M059J (cell line): ENCODE measurements at places on chromosomes 11 and 22. TPM values are rescaled to one million over a fixed set of nuclear protein-coding genes. Genes with fewer than 3 reads are reported as not detected.

KRTAP5-11 gene
- not detected in 2 replicates for total RNA-seq

KIF18A gene
- 36.2 and 43.7 TPM in 2 replicates for total RNA-seq

UBQLN3 gene
- not detected in 2 replicates for total RNA-seq

NRIP3 gene
- total RNA-seq = 30.5 and 35.6 TPM in 2 replicates

- no peak for DNase-seq
Measured at GRCh38 chr11:120285256-120285655, 39.8 kb upstream of the TLCD5 start.

DNA sequence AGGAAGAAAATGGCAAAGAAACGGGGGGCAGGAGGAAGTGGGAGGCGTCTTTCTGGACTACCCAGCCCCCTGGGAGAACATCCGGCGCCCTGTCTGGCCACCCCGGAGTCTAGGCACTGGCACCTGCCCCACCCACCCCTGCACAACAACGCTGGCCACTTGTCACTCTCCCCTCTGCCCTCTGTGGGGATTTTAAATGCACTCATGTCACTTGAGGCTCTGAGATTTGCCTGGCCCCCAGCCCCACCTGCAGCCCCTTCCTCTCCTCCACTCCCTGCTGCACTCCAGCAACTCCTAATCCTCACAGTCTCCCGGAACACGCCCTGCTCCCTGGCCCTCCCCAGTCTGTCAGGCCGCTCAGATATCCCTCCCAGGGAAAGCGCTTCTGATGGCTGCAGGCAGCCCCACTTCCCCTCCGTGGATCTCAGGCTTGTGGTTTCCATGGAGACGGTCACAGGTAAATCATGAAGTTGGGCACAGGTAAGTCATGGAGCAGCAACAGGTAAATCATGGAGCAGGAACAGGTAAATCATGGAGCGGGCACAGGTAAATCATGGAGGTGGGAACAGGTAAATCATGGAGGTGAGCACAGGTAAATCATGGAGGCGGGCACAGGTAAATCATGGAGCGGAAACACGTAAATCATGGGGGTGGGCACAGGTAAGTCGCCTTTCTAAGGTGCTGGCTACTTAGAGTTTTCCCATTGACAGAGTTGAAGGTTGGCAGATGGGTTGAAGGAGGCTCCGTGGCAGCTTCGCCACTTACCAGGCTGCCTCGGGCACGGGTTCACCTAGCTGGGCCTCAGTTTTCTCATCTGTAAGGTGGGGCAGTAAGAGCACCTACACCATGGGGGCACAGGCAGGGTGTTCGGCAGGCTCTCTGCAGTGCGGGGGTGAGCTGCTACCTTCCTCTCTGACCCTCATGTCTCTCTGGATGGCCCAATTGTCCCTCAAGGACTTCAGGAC, 79.0 kb upstream of the SHISAL1 start:
- DNase-seq = no peak

DNA sequence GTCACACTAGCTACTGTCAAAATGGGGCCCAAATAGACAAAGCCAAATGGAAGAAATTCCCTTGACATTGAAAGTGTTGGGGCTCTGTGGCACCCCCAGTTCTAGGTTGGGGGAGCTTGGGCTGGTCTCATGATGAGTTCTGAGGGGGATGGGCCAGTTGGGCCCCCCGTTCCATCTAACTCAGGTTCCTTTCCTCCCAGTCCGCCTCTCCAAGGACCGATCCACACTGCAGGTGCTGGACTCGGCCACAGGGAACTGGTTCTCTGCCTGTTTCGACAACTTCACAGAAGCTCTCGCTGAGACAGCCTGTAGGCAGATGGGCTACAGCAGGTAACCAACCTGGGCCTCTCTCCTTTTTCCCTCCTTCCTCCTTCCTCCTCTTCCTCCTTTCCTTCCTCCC, 17.7 kb upstream of the SMIM35 start:
- DNase-seq = no peak

DNA sequence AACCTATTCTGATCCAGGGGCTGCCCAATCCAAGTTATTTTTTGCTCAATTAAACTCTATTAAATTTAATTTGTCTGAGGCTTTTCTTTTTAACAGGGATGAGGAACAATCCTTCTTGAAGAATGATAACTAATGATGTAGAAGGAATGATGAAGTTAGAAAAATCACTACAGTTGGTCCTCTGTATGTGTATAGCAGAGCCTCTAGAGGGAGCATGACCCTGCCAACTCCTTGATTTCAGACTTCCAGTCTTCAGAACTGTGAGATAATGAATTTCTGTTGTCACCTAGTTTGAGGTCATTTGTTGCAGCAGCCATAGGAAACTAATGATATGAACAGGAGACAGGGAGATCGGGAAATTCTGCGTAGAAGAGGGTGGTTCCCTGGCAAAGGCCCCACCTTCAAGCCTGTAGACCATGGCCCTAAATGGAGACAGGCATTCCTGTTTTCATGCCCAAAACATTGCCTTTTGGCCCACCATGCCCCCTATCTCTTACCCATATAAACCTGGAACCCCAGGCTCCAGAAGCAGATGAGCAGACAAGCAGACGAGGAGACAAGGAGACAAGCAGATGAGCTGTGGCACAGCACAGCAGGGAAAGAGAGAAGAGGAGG, 7.7 kb upstream of the QSER1 start:
- peak; percentile 27 for DNase-seq

DNA sequence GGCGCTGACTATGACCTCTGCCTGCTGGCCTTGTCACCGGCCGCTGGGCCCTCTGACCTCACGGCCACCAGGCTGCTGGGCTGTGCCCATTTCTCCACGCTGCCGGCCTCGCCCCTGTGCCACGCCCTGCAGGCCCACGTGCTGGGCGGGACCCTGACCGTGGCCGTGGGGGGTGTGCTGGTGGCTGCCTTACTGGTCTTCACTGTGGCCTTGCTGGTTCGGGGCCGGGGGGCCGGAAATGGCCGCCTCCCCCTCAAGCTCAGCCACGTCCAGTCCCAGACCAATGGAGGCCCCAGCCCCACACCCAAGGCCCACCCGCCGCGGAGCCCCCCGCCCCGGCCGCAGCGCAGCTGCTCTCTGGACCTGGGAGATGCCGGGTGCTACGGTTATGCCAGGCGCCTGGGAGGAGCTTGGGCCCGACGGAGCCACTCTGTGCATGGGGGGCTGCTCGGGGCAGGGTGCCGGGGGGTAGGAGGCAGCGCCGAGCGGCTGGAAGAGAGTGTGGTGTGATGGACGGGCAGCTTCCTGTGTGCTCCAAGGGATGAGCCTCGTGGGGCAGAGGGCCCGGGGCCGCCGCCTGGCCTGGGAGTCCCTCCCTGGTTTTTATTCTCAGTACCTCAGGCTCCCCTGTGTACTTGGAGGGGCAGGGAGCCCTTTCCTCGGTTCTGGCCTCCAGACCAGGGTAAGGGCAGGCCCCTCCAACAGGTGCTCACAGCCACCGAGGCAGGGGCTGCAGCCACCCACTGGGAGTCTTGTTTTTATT, 3.0 kb downstream of the LRFN4 start:
- DNase-seq = no peak

GRCh38 chr11:118843565-118843964, 40.1 kb upstream of the CXCR5 start:
- DNase-seq = no peak

GRCh38 chr11:75350743-75351540, 519 bp downstream of the ARRB1 start:
- DNase-seq = peak; percentile 31

DNA sequence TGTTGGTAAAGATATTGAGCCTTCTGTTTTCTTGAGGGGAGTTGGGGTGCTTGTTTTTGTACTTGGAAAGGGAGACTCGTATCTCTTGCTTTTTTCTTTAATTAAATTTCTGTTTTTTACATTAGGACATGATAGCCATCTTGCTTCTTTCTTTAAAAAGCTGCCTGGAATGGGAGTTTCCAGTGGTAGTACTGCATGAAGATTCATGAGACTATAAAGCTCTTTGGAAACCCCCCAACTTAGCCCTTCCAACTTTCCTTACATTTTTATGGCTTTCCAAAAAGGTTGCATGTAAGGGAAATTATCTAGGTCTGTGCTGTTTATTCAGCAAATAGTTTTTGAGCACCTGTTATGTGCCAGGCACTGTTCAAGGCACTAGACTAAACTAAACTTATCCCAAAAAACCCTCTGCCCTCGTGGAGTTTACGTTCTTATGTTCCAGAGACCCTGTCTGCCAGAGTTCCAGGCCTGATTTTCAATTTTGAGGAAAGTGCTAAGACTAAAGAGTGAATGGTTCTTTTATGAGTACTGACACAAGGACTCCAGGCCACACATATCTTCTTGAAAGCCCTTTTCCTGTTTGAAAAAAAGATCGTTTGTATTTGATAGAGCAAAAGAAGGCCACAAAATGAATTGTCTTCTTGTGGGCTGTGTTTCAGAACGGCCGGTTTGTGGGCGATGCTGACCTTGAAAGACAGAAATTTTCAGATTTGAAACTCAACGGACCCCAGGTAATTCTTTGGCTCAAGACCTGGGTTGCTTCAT, 31.9 kb downstream of the CTNND1 start:
- DNase-seq = no peak

DNA sequence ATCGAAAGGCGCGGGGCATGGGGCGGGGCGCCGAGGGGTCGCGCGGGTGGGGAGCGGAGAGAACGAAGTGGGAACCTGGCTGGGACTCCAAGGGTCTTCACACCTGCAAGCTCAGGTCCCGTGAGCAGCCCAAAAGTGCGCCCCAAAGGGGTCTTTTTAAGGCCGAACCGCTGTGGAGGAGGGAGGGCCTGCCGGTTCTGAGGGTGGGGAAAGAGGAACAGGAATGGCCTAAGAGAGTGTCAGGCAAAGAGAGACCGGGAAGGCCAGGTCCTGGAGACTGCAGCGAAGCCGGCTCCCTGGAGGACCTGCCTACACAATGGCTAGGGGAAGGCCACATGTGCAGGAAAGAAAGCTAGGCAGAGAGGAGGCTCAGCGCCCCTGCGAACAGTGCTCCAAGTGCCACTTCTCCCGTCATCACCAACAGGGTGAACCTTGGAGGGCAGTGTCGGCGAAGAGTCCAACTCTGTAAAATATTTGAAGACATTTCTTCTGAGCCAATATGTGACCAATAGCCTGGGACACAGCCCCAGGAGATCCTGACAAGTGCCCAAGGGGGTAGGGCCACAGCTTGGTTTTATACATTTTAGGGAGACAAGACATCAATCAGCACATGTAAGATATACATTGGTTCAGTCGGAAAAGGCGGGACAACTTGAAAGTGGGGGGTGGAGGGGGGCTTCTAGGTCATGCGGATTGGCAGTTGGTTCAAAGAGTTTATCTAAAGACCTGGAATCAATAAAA, 710 bp upstream of the DGCR2 start:
- peak; percentile 12 for DNase-seq

GRCh38 chr11:125123947-125124617, 12.7 kb upstream of the TMEM218 start:
- peak; percentile 77 for DNase-seq

DNA sequence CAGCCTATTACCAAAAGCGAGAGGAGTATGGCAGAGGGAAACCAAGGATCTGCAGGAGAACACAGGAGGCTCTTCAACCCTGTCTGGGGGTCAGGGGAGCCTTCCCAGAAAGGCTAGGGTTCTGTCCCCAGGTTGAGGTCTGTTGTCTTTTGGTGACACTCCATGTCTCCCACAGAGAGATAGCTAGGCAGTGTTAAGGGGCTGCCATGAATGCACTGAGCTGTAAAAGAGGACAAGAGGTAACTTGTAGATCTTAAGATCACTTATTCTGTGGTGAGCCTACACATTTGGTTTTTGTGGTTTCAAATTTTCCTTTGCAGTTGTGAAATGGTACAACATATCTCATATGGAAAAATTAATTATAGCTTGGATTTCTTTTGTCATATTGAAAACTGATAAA, 6.0 kb upstream of the ACER3 start:
- no peak for DNase-seq

GRCh38 chr11:19713196-19714021, 772 bp downstream of the NAV2 start:
- DNase-seq = peak; percentile 26

DNA sequence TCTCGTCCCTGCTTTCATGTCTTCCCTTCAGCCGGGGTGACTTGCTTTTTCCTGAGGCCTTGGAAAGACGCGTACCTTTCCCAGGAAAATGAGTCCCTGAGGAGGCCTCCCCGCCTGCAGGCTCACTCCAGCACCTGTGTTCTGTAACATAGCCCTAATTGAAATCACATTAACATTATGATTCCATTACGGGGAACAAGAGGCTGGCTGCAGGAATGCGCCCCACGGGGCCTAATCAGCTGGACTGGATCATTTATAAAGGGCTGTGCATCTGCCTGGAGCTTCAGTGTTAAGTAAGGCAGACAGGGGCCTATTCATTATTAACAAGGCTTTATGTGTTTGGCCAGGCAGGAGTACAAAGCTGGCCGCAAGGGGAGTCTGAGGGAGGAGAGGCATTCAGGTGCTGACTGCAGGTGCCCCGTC, 41.9 kb upstream of the TSPAN18 start:
- DNase-seq = no peak

GRCh38 chr22:27107386-27107785, 450.0 kb downstream of the MIAT start:
- no peak for DNase-seq

- no peak for DNase-seq
Measured at GRCh38 chr22:50475652-50476002, 792 bp upstream of the SBF1 start.

DNA sequence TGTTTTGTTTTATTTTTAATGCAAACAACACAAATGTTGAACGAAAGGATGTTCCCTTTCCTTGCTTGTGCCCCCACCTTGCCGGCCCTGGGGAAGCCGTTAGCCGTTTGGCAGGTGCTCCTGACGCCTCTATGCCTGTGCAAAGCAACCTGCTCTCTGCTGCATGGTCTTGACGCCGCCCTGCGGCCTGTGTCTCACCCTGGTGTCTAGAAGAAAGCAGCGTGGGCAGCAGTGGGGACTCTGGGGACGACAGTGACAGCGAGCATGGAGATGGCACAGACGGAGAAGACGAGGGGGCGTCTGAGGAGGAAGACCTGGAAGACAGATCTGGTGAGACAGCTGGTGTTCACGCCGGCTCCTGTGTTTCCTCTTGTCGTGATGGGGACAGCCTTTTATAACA, 5.5 kb downstream of the PHRF1 start:
- DNase-seq = no peak

GRCh38 chr11:12968101-12968500, 41.0 kb upstream of the RASSF10 start:
- DNase-seq = peak; percentile 50

DNA sequence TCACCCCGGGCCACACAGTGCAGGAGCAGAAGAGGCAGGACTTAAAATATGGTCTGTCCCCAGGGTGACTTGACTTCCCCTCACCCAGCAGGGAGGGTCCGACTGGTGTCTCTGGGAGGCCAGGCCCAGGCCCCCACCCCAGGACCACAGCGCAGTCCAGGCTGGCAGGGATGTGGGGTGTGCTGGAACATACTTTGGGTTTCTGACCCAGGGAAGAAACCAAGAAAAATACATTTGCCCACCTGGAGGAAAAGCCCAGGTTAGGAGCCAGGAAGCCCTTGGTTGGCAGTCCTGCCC, 5.2 kb downstream of the C1QTNF6 start:
- no peak for DNase-seq
